Sigmoid colon (tissue), 7 donors: ENCODE measurements at places on chromosomes 3 and 15.
A peak's percentile ranks its signal among the peaks of the same experiment; 100 is the strongest.

- H3K27me3 ChIP-seq = no peaks in the 10 kb centered on the region
- no peaks in the 10 kb centered on the region for H3K36me3 ChIP-seq
- no peak overlapping the region for H3K27ac ChIP-seq
- no peak overlapping the region for H3K4me3 ChIP-seq
Observed at GRCh38 chr15:47887241-47887800, 170.0 kb downstream of the SEMA6D start.

DNA sequence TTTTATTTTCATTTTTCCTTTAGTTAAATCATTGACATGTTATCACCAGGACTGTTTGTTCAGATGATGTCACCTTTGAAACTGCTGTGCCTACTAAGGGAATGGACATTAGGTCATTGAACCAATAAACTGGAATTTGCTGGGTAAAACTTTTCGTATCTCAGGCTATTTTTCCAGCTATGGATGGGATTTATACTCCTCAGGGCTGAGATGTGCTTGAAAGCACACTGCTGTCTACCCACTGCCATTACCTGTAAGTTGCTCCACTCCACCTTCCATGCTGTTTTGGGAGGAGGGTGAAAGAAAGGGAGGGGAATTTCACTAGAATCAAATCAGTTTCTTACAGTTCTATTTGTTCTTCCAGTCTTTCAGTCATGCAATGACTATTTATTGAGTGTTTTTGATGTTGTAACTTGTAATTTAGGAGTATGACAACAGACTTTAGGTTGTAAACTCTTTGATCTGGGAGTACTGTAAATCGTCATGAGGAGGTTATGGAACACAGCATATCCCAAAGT is 11.3 kb downstream of the EHD4 start:
- H3K27ac ChIP-seq = no peak overlapping the region
- DNase-seq = no peak
- H3K27me3 ChIP-seq = no peaks in the 10 kb centered on the region

- H3K36me3 ChIP-seq = peaks cover 45% of the 10 kb centered on the region
Observed at GRCh38 chr3:58288011-58288728, 17.9 kb upstream of the RPP14 start.

GRCh38 chr15:56957812-56958406 is 39.5 kb downstream of the TCF12 start:
- DNase-seq = no peak
- no peaks in the 10 kb centered on the region for H3K36me3 ChIP-seq
- H3K27me3 ChIP-seq = no peaks in the 10 kb centered on the region
- no peak overlapping the region for H3K27ac ChIP-seq
- no peak overlapping the region for H3K4me3 ChIP-seq
- H3K4me1 ChIP-seq = peaks cover 8% of the 10 kb centered on the region

- DNase-seq = no peak
- no peaks in the 10 kb centered on the region for H3K4me1 ChIP-seq
- no peaks in the 10 kb centered on the region for H3K36me3 ChIP-seq
- no peaks in the 10 kb centered on the region for H3K27me3 ChIP-seq
- H3K27ac ChIP-seq = no peak overlapping the region
Observed at GRCh38 chr3:99534951-99535704, 103.3 kb upstream of the COL8A1 start.

DNA sequence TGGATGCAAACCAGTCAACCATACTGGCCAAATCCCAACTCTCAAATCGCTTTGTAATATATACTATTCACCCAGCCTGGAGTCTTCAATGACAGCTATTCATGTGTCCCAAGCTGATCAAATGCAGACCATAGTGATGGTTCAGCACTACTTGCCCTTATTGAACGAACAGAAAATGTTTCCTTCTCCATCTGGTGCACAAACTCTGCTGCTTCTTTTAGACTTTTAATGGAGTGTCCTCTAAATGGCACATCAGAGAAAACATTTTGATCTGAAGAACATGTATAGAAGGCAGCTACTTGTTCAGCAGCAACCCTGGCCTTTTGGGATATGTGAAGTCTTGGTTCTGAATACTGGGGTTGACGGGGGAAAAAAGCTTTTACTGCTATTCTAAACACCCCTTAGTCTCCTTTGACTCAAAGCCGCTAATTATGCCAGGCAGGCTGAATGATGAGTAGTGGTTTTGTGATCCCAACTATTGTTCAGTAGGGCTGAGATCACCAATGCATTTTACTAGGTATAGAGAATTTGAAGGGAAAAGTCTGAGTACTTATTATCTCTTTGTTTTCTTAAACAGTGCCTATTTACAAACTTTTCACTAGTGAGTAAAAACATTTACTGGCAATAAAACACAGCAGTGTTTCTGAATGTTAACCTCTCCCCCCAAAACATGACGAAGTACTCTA is 781.2 kb downstream of the ROBO1 start:
- H3K27me3 ChIP-seq = no peaks in the 10 kb centered on the region
- H3K4me3 ChIP-seq = no peak overlapping the region
- no peaks in the 10 kb centered on the region for H3K36me3 ChIP-seq

DNA sequence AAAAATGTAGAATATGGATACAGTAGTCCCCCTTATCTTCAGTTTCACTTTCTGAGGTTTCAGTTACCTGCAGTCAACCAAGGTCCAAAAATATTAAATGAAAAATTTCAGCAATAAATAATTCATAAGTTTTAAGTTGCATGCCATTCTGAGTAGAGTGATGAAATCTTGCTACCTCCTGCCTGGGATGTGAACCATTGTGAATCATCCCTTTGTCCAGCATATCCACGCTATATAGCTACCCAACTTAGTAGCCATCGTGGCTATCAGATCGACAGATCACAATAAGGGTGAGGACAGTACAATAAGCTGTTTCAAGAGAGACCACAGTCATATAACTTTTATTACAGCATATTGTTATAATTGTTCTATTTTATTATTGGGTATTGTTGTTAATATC is 1.2 kb upstream of the LARS2 start:
- H3K27ac ChIP-seq = no peak overlapping the region
- DNase-seq = no peak

DNA sequence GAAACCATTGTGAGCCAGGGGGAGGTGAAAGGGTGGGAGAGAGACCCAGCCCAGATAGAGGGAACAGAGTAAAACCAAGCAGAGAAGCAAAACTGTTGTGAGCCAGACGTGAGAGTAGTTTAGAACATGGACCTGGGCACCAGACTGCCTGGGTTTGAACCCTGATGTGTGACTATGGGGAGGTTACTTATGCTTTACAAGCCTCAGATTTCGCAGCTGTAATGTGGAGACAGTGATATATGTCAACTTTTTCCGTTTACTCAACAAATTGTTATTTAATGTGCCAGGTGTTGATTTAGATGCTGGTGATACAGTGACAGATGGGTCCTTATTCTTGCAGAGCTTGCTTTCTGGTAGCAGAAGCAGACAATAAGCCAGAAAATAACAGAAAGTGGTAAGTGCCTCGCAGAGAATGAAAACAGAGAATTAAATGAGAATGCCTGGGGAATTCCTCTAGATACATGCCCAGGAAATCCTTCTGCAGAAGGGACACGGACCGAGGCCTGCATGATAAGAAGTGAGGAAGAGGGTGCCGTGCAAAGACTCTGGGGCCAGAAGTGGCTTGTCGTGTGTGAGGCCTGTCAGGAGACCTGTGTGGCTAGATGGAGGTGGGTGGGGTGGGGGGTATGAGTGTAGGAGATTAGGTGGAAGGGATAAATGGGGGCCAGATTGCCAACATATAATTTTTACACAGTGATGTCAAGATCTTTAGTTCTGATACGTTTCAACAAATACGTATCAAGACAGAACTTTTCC is 15.0 kb downstream of the KAT2B start:
- H3K27ac ChIP-seq = no peak overlapping the region
- no peaks in the 10 kb centered on the region for H3K27me3 ChIP-seq
- no peak overlapping the region for H3K4me3 ChIP-seq

GRCh38 chr3:12125772-12126171 is 32.9 kb downstream of the TIMP4 start:
- no peaks in the 10 kb centered on the region for H3K4me1 ChIP-seq
- H3K27me3 ChIP-seq = no peaks in the 10 kb centered on the region
- no peak for DNase-seq
- H3K36me3 ChIP-seq = no peaks in the 10 kb centered on the region

DNA sequence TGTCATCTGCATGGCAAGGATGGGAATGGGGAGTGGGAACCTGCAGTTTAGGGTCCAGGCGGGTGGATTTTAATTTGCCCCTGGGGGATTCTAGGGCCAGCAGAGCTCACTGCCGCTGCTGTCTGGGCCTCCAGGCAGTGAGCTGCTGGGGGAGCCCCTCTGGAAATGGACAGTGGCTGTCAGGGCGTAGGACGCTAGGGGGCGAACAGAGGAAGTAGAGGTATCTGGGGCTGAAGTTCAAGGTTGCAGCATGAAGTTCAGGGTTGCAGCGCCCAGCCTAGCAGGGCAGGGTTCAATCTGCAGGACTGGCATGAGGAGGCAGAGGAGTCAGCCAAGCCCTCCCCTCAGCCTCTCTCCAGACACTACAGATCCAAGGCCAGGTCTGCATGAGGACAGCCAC is 49.5 kb downstream of the APBA2 start:
- no peaks in the 10 kb centered on the region for H3K36me3 ChIP-seq
- H3K4me3 ChIP-seq = no peak overlapping the region
- no peaks in the 10 kb centered on the region for H3K4me1 ChIP-seq
- peak; percentile 42 for DNase-seq
- no peak overlapping the region for H3K27ac ChIP-seq

- DNase-seq = peak; percentile 82
- H3K4me1 ChIP-seq = peaks cover 36% of the 10 kb centered on the region
- no peak overlapping the region for H3K4me3 ChIP-seq
- no peaks in the 10 kb centered on the region for H3K36me3 ChIP-seq
- H3K27me3 ChIP-seq = no peaks in the 10 kb centered on the region
- H3K27ac ChIP-seq = peak overlapping the region; percentile 78
Observed at GRCh38 chr3:14725013-14725412, 50.1 kb downstream of the C3orf20 start.

- H3K36me3 ChIP-seq = no peaks in the 10 kb centered on the region
- DNase-seq = peak; percentile 86
- H3K27ac ChIP-seq = peak overlapping the region; percentile 76
- peaks cover 32% of the 10 kb centered on the region for H3K4me1 ChIP-seq
- H3K27me3 ChIP-seq = no peaks in the 10 kb centered on the region
Observed at GRCh38 chr15:75532413-75533250, 46.5 kb downstream of the PTPN9 start.

GRCh38 chr15:67834581-67835296 is 5.1 kb downstream of the RNU6-1 start:
- no peaks in the 10 kb centered on the region for H3K36me3 ChIP-seq
- H3K4me3 ChIP-seq = peak overlapping the region; percentile 35
- peak; percentile 64 for DNase-seq

GRCh38 chr15:28094732-28095521 is 4.2 kb downstream of the OCA2 start:
- no peak overlapping the region for H3K27ac ChIP-seq
- peaks cover 40% of the 10 kb centered on the region for H3K4me1 ChIP-seq
- peak; percentile 60 for DNase-seq
- no peak overlapping the region for H3K4me3 ChIP-seq
- H3K27me3 ChIP-seq = peaks cover 85% of the 10 kb centered on the region

DNA sequence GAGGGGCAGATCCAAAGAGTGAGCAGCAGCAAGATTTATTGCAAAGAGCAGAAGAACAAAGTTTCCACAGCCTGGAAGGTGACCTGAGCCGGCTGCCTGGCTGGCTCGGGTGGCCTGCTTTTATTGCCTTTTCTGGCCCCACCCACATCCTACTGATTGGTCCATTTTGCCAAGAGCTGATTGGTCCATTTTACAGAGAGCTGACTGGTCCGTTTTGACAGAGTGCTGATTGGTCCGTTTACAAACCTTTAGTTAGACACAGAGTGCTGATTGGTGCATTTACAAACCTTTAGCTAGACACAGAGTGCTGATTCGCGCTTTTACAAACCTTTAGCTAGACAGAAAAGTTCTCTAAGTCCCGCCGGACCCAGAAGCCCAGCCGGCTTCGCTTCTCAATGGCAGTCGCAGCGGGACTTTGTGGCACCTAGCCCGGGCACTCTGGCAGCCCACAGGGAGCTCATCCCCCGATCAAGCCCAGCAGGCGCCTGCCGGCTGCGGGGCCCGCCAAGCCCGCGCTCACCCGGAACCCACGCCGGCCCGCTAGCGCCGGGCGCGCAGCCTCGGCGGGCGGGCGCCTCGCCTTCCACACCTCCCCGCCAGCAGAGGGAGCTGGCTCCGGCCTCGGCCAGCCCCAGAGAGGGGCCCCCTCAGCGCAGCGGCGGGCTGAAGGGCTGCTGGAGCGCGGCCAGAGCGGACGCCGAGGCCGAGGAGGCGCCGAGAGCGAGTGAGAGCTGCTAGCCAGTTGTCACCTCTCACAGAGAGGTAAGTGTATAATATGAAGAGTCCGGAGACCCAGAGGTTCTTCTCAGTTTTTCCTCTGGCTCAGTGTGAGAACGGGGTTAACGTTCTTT is 339.2 kb downstream of the CHL1 start:
- no peaks in the 10 kb centered on the region for H3K27me3 ChIP-seq
- H3K27ac ChIP-seq = peak overlapping the region; percentile 63
- no peaks in the 10 kb centered on the region for H3K36me3 ChIP-seq
- no peaks in the 10 kb centered on the region for H3K4me1 ChIP-seq
- peak overlapping the region; percentile 55 for H3K4me3 ChIP-seq
- peak; percentile 73 for DNase-seq

DNA sequence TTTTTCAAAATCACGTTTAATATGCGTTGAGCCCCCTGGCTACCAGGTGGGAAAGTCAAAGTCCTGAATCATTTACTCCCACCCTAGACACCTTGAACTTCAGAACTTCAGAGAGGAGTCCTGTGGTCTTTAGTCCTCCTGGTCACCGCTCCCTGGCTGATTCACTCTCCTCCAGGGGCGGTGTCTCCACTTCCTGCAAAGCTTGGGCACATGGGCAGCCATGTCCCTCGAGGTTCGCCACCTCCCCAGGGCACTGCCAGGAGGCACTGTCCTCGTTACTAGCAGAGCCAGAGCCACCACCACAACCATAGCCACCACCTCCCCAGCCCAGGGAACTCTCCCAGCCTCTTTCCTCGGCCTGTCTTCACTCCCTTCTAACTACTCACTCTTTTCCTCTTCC is 31.0 kb downstream of the LOXL1 start:
- H3K36me3 ChIP-seq = no peaks in the 10 kb centered on the region
- no peaks in the 10 kb centered on the region for H3K27me3 ChIP-seq
- H3K4me1 ChIP-seq = peaks cover under 1% of the 10 kb centered on the region
- DNase-seq = peak; percentile 57
- H3K4me3 ChIP-seq = no peak overlapping the region

DNA sequence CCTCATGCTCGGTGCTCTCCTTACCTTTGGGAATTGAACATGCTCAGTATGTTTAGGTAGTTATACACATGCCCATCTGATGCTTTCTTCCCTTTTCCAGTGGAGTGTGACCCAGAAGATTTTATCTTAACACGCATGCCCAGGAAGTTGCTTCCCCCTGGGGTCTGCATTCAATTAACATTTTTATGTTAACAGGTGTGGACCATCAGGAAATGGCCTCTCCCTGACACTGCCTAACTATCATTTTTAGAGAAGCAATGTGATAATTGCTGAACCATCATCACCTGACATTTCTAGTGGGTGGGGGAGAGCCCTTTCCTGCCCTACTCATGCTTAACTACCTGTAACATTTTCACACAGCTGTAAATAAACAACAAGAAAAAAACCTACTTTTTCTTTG is 55.1 kb upstream of the TGFBR2 start:
- no peaks in the 10 kb centered on the region for H3K27me3 ChIP-seq
- no peak for DNase-seq
- H3K4me3 ChIP-seq = no peak overlapping the region
- no peak overlapping the region for H3K27ac ChIP-seq
- H3K4me1 ChIP-seq = no peaks in the 10 kb centered on the region
